ENCODE measurements at places on chromosomes 2 and 18.

DNA sequence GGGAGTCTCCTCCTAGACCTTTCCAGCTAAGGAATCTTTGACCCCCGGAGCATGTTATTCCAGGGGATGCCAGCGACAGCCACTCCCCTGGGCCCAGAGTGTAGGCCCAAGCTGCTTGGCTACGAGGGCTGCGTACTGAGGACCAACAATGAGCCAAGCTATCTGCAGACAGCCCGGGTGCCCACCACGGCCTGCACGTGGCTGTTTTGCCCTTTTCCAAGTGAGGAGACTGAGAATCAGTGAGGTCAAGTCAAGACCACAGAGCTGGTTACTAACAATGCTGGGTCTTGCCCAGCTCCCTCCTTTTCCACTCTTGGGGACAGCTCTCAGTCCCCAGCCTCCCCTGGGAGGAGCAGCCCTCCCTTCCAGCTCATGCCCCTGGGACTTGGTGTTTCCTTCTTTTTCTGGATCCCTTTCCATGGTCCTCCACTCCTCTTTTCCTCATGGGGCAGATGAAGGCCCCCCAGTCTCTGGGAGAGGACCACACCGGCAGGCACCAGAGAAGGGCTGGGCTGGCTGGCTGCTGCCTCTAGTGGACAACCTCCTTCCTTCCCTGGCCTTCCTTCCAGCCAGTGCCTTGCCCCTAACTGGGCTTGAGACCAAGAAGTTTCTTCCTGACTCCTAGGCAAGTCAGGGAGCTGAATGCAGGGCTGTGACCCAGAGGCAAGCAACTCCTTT is 550 bp upstream of the MALL start:
- DNase-seq = peak; percentile 63

- DNase-seq = peak; percentile 22
Measured at GRCh38 chr2:136131961-136132824, 14.2 kb upstream of the CXCR4 start.

DNA sequence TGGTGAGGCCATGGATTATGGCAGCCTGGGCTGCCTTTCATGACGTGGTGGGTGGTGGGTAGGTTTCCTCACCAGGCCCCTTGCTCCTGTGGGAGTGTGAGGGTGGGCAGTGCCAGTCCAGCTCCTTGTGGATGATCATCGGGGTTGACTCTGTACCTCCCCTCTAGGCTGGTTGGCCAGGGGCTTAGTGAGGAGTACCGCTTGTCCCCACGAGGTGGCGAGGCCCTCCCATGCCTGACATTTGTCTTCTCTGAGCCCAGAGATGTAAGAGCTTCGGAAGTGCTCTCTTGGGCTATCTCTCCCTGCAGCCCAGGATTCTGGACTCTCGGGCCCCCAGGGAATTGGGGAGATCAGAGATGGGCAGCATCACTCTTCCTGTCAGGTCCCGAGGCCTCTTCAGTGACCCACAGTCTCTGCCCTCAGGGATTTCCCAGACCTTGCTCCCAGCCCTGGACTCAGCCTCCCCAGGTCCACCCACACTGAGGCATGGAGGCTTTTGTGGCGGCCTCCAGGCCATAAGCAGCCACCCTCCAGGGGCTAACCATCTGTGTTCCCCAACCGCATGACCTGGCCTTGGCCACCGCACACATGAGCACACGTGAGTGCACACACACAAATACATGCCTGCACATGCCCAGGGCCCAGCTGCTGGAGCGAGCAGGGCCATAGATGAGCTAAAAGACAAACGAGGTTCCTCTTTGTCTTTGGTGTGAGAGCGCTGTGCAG is 6.5 kb downstream of the SPR start:
- DNase-seq = no peak

- no peak for DNase-seq
Measured at GRCh38 chr2:39484206-39484605, 47.1 kb upstream of the MAP4K3 start.

- DNase-seq = no peak
Measured at GRCh38 chr2:138016351-138017087, 52.2 kb downstream of the HNMT start.

GRCh38 chr2:237128026-237128703 is 42.5 kb downstream of the COPS8 start:
- DNase-seq = peak; percentile 75
